ENCODE measurements at places on chromosomes 2 and 18.
A peak's percentile ranks its signal among the peaks of the same experiment; 100 is the strongest.

GRCh38 chr2:17084877-17085276 lies 419.2 kb upstream of the CYRIA start:
- DNase-seq: no peak

DNA sequence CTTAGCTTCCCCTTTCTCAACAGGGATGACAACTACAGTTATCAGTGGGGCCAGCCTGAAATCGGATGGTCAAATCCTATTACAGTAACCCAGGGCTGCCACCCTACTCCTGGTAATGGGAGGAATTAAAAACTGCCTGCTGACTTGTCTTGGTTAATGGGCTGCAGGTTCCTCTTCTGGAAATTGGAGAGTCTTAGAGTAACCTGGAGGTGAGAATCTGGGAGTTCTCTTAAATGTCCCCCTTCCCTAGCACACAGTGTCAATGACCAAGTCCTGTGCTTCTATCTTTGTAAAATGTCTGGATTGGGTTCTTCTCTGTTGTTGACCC lies 113.1 kb downstream of the DDX1 start:
- DNase-seq: no peak

DNA sequence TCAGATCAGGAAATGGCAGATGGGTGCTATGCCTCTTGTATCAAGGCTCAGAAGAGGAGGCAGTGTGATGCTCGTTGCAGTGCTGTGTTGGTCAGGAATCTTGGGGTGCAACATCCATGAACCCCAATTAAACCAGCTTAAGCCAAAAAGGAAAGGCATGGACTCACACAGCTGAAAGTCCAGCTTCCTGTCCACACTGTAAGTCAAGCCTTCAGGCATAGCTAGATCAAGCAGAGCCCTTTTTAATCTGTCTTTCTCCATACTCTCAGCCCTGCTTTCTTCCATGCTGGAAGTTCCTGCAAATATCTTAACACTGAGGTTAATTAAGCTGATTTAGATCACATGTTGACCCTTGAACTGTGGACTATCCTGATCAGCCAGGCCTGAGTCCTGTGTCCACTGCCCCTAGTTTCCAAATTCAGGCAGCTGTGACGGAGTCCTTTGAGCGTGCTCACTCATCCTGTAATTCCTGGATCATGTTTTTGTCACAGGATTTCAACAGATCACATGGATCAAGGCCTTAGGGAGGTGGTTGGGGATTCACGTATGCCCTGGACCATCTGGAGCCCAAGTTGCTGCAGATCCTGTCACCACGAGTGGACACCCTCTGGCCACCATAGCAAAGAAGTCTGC lies 4.5 kb upstream of the C2orf74 start:
- no peak for DNase-seq

DNA sequence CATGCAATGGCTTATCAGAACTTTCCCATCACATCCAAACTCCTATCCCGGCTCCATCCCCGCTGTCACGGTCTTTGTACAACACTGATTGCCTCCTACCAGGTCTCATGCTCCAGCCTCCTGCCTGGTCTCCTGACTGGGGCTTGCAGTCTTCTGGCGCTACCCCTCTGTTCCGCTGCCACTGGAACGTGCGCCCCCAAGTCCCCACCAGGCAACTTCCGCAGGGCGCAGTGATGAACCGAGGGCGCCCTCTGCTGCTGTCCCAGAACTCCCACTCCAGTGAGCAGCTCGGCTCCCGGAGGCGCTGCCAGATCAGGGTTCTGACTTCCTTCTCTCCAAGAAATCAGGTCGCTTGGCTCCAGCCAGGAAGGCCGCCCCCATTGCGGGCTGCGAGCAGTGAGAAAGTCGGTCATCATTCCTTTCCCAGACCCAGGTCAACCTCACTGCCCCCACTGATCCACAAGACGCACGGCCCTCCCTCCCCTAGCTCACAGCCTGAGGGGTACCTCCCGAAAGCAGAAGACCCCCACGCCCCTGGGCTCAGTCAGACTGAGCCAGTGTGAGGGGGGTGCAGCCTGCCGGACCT lies 43.9 kb upstream of the RAB11FIP5 start:
- peak; percentile 61 for DNase-seq

GRCh38 chr2:241751152-241751551 lies 16.7 kb downstream of the D2HGDH start:
- no peak for DNase-seq

GRCh38 chr18:1078301-1078700 lies 173.6 kb downstream of the ADCYAP1 start:
- DNase-seq: no peak

DNA sequence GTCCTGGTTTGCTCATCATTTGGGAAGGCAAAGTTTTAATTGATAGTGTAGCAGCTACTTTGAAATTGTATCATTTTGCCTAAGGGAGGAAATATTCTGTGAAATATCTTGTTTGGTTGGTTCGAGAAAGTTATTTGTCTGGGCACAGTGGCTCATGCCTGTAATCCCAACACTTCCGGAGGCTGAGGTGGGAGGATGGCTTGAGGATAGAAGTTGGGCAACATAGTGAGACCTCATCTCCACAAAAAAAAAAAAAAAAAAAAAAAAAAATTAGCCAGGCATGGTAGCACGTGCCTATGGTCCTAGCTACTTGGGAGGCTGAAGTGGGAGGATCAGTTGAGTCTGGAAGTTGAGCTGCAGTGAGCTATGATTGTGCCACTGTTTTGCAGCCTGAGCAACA lies 3.1 kb upstream of the ADGRF3 start:
- DNase-seq: no peak

GRCh38 chr2:76280686-76281085 lies 570.0 kb upstream of the GCFC2 start:
- DNase-seq: no peak

All from iris pigment epithelial cell (primary cell).